ENCODE measurements at places on chromosomes 11 and 22.
A peak's percentile ranks its signal among the peaks of the same experiment; 100 is the strongest.

DNA sequence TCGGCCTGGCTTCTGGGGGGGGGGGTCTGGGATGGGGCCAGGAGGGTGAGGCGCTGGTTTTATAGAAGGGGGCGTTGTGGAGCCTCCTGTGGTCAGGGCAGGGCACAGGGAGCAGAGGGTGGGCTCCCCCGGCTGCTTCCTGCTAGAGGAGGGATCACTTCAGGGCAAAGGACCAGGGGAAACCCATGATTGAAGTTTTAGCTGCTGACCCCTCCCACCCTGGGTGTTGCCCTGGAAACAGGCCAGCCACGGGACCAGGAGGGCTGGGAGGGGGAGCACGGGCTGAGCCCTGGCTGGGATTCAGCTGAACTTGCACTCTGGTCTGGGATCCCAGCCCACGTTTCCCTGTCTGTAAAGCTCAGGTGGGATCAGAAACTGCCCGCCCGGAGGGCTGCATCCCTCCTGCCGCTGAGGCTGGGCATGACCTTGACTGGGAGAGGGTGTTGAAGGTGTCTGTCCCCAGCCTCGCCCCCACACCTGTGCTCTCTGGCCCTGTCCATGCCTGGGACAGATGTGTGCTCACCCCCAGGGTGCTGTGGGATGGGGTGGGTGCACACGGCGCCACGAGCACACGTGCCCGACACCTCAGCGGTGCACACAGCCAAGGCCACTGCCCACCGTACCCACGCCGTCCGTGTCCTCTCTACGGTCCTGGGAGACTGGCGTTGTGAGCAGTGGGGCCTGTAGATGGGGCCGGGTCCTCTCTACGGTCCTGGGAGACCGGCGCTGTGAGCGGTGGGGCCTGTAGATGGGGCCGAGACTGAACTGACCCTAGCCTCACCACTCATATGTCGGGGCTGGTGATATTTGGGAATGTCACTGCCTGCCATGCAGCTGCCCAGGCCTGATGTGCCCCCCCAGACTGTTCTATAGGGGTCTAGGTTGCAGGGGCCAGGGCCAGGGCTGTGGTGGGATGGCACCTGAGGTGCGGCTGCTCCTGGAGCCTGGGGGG is 2.3 kb downstream of the TSPAN4 start:
- H3K27ac ChIP-seq = no peak overlapping the region
- H3K4me1 ChIP-seq = peaks cover 25% of the 10 kb centered on the region
- no peaks in the 10 kb centered on the region for H3K36me3 ChIP-seq
- no peak overlapping the region for H3K4me3 ChIP-seq
- H3K27me3 ChIP-seq = no peaks in the 10 kb centered on the region

GRCh38 chr11:68352591-68352990 is 40.2 kb downstream of the LRP5 start:
- no peak overlapping the region for H3K4me3 ChIP-seq
- H3K4me1 ChIP-seq = peaks cover 4% of the 10 kb centered on the region
- H3K27ac ChIP-seq = no peak overlapping the region

GRCh38 chr11:123525511-123525918 is 95.4 kb downstream of the GRAMD1B start:
- H3K4me3 ChIP-seq = no peak overlapping the region
- H3K36me3 ChIP-seq = no peaks in the 10 kb centered on the region
- H3K4me1 ChIP-seq = peaks cover 5% of the 10 kb centered on the region
- H3K27ac ChIP-seq = peak overlapping the region; percentile 71
- H3K27me3 ChIP-seq = no peaks in the 10 kb centered on the region

DNA sequence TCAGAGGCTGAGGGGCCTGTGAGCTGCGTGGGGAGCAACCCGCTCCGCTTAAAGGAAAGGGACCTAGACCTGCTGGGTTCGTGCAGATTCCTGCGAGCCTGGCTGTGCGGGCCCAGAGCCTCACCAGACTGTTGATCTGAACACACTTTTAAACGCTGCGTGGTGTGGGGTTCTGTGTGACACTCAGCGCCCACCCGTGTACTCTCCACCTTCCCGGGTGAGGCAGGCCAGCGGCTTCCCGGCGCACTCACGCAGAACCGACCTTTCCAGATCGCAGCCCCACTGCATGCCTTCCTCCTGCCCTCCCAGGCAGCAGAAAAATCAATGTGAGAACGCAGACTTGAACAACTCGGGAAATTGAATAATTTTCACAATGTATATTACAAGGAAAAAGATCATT is 388.6 kb downstream of the TBC1D22A start:
- no peaks in the 10 kb centered on the region for H3K27me3 ChIP-seq
- H3K27ac ChIP-seq = no peak overlapping the region
- H3K4me1 ChIP-seq = peaks cover 7% of the 10 kb centered on the region

DNA sequence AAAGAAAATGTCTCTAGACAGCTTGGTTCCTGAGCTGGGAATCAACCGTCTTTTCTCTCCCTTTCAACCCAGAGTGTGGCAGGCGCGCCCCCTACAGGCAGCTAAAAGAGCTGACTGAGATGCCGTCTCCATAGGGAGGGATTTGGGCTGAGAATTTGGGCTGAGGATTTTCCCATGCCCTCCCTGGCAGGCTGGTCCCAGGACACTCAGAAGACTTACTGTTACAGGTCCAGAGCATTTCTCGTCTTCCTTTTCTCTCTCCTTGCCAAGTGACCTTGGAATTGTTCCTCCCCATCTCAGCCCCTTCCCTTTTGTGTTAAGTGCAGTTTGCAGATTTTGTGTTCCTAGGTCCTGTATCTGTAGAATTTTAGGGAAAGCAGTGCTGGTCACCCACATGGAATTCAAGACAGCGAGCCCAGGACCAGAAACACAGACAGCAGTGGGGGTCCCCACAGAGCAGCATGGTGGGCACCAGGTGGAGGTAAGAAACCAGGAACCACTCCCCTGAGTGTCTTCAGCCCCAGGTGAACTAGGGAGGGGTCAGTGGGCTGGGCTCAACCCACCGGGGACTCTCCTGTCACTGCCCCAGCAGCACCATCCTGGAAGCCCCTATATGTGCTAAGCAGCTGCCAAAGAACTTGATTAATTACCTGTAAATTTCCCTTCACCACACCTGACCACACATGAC is 9.9 kb upstream of the IGLL5 start:
- DNase-seq = peak; percentile 74
- H3K27ac ChIP-seq = no peak overlapping the region
- H3K4me1 ChIP-seq = peaks cover 4% of the 10 kb centered on the region

DNA sequence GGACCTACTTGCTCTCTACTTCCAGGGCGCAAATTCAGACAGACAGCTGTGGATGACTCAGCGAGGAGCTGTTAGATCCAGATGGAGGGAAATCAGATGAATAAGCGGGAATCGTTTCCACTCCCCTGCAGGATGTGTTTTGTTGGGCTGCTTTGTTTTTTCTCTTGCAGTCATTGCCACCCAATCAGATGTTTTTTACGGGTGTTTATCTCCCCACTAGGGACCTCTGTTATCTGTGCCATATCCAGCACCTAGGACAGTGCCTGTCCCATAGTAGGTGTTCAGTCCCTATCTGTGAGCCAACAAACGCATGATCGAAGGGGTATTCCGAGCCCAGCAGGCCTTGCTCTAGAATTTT is 51.1 kb upstream of the PARVG start:
- no peak overlapping the region for H3K27ac ChIP-seq
- no peaks in the 10 kb centered on the region for H3K27me3 ChIP-seq
- H3K4me3 ChIP-seq = no peak overlapping the region
- H3K36me3 ChIP-seq = peaks cover 5% of the 10 kb centered on the region
- H3K4me1 ChIP-seq = no peaks in the 10 kb centered on the region

GRCh38 chr11:126518071-126518971 is 162.8 kb downstream of the ST3GAL4 start:
- H3K4me1 ChIP-seq = peaks cover 2% of the 10 kb centered on the region
- H3K36me3 ChIP-seq = no peaks in the 10 kb centered on the region
- H3K27ac ChIP-seq = no peak overlapping the region
- H3K4me3 ChIP-seq = no peak overlapping the region

DNA sequence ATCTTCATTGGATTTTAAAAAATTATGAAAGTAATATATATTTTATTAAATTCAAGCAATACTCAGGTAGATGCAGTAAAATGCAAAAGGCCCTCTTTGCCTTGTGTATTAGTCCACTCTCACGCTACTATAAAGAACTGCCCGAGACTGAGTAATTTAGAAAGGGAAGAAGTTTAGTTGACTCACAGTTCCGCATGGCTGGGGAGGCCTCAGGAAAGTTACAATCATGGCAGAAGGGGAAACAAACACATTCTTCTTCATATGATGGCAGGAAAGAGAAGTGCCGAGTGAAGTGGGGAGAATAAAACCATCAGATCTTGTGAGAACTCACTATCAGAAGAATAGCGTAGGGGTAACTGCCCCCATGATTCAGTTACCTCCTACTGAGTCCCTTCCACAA is 130.8 kb downstream of the HIPK3 start:
- no peak overlapping the region for H3K27ac ChIP-seq
- H3K4me1 ChIP-seq = no peaks in the 10 kb centered on the region
- peaks cover 30% of the 10 kb centered on the region for H3K27me3 ChIP-seq
- H3K4me3 ChIP-seq = no peak overlapping the region
- no peaks in the 10 kb centered on the region for H3K36me3 ChIP-seq

Data from T-helper 17 cell (primary cell).